Hematopoietic multipotent progenitor cell (in vitro differentiated cells): ENCODE measurements at places on chromosomes 2 and 18. TPM values are rescaled to one million over a fixed set of nuclear protein-coding genes. Genes with fewer than 3 reads are reported as not detected.

DNA sequence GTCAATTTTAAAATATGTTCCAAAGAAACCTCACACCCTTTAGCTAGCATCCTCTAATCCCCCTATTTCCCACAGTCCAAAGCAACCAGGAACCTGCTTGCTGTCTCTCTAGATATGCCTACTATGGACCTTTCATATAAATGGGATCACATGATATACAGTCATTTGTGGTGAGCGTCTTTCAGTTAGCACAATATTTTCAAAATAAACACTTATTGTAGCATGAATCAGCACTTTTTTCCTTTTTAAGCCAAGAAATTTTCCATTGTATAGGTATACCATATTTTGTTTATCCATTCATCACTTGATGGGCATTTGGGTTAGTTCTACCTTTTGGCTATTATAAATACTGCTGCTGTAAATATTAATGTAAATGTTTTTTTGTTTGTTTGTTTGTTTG lies 223.0 kb upstream of the DOK6 start:
- no peak for DNase-seq

GRCh38 chr2:239928391-239929350 lies 96.5 kb downstream of the NDUFA10 start:
- DNase-seq = no peak

DNA sequence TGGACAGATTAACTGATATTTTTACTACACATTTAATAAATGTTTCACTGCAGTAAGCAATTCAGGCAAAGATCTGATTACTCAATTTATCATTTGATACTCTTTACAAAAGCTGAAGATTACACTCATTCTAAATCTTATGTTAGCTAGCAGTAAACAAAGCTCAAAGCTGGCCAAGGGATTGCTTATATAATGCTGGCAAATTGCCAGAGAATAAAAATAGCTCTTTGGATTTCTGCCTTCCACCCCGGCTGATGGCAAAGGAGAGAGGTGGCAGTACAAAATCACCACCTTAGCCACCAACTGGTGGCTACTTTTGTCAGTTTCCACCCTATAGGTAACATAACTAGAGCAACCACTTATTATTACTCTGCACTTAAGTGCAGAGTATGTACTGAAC lies 320.5 kb downstream of the FSIP2 start:
- no peak for DNase-seq

GRCh38 chr2:664063-664462 lies 13.1 kb downstream of the TMEM18 start:
- DNase-seq = no peak

GRCh38 chr2:109396202-109397180 lies 217.3 kb downstream of the SEPTIN10 start:
- DNase-seq = peak; percentile 33

- DNase-seq = no peak
Measured at GRCh38 chr2:125961739-125962138, 694.2 kb upstream of the GYPC start.

GRCh38 chr2:165777522-165778186 lies 16.4 kb downstream of the GALNT3 start:
- no peak for DNase-seq

The INHA gene
- 0.27 TPM for total RNA-seq

DNA sequence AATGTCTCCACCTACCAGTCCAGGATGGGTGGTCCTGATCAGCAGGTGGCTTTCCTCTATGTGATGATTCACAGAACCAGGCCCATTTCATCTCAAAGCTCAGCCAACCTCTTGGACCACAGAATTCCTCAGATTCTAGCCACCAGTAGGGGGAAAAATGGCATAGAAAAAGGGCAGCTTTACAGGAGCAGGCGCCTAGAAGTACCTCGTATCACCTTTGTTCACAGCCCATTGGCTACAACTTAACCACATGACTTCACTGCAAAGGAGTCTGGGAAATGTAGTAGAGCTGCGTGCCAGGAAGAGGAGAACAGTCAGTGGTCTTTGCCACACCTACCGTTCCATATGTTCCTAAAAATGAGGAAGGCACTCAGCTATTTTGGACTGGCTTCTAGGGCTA lies 62.8 kb upstream of the DTNA start:
- DNase-seq = no peak

DNA sequence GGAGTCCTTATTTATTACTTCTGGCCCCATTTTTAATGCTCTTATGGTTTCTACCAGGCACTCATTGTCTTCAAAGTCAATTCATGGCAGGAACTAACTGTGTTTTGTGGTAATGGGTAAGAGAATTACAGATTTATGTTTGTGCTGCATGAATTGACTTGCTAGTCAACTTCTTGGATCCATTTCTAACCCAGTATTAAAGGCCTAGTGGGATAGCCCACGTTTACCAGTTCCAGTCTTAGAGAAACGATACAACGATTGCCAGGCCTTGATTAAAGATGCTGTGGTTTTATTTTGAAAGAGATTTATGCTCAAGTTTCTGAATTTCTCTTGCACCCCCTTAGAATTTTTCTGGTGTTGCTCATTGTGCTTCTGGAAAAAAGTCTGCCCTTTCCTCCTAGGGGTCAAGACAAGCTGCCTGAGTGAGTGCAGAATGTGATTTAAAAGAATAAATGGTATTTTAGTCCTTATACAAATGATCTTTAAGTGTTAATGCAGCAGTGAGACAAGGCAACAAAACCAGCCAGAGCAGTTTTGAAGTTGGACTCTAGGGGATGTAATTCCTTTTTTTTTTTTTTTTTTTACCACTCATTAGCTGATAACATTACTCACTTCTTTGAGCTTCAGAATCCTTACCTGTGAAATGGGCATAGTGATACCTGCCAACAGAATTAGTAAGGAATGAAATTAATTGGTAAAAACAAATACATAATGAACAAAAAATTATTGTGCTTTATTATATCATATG lies 101.5 kb downstream of the ARHGAP15 start:
- no peak for DNase-seq

GRCh38 chr2:234446404-234447076 lies 50.3 kb downstream of the ARL4C start:
- peak; percentile 80 for DNase-seq

GRCh38 chr2:564471-565181 lies 112.6 kb downstream of the TMEM18 start:
- DNase-seq = no peak

DNA sequence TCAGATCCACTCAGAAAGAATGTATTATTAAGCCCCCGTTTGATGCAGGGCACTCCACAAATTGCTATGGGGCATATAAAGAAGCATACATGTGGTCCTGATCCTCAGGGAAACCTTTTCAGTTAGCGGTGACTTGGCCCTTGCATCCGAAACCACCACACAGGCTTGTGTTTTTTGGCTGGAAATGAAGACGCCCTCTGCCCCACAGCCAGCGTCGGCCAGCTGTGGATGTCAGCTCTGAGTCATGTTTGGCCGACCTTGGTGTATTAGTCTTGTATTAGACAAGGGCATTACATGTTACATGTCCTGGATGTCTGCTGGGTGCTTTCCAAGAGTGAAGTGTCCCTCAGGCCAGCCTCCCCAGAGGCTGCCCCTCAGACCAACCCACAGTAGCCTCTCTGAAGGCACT lies 107.6 kb upstream of the MAP3K20 start:
- no peak for DNase-seq

GRCh38 chr2:28588292-28588670 lies 92.4 kb downstream of the PLB1 start:
- DNase-seq = no peak

DNA sequence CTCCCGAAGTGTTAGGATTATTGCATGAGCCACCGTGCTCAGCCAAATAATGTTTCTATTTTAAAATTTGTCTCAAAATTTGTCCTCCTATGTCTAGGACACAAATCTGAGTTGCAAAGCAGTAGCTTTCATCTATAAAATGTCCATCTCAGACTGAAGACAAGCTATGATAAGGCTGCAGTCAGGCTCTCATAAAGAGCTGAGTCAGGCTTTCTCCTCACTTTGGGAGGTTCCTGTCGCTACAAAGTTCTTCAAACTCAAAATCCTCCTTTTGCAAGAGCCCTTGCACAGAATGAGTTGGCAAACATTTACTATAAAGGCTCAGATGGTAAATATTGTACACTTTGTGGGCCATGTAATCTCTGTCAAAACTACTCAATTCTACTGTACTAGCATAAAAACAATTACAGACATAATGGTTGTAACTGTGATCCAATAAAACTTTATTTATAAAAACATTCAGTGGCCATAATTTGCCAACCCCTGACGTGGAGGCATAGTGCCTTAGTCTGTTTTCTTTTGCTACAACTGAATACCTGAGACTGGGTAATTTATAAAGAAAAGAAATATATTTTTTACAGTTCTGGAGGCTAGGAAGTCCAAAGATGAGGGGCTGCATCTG lies 154.9 kb upstream of the SATB2 start:
- no peak for DNase-seq

DNA sequence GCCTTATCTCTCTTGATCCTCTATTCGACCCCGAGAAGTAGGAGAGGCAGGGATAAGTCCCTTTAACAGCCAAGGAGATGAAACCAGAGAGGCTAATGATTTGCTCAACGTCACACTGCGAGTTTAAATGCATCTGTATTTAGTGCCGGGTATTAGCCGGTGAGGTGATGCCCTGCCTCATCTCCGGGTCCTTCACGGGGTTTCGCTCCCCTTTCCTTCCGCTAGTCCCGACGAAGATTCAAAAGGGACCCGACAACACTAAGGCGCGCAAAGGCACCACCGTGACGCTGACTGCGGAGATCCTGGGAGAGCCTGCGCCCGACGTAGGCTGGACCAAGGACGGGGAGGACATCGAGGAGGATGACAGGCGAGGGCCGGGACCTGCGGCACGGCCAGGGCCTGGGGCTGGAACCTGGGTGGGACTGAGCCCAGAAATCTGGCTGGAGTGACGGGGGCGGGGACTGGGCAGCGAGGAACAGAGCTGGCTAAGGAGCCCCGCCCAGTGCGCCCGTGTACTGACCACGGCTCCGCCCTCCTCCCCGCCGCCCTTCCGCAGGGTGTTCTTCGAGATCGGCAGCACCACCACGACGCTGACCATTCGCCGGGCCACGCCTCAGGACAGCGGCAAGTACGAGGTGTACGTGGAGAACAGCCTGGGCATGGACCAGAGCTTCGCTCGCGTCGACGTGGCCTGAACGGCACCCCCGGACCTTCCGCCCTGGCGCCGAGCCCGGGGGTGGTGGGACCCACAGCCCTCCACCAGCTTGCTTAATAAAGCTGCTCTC lies 1.0 kb upstream of the GMPPA start:
- no peak for DNase-seq

DNA sequence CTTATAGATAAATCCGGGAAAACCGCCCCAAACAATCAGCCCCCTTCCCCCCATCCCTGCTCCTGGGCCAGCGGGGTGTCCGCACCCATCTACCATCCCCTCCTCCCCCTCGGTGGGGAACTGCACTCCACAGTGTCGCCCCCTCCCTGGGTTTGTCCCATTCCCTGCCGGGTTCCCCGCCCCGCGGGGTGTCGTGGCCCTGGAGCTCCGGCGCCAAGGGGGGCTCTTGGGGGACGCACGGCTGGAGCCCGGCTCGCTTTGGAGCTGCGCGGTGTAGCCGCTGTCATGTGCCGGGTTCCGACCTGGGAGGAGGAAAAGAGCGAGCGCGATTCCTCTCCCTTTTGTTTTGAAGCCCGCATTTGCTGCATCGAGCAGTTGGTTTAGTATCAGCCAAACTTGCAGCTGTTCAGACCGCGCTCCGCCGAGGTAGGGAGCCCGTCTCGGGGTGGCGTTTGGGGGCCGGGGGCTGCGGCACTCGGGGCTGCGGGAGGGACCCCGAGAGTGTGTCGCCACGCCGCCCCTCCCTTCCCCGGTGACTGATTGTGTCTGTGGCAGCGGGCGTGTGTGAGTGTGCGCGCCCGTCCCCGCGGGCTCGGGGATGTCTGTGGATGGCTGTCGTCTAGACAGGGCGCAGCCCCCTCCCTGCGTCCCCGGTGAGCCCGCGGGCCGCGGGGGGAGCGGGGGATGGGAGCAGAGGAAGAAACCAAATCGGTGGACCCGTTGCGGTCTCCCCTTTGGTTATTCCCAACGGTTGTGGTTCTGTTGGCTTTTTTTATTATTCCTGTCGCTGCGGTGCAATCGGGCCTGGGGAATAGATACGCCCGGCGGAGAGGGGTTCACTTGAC lies 797 bp downstream of the CTIF start:
- DNase-seq = no peak

- DNase-seq = no peak
Measured at GRCh38 chr2:195425328-195425727, 231.7 kb upstream of the SLC39A10 start.

The TSPYL6 gene
- under 0.01 TPM for total RNA-seq

The PRSS56 gene
- not detected for total RNA-seq
